RKO (cell line): ENCODE measurements at places on chromosomes 6 and 20.

GRCh38 chr6:53623497-53623896 lies 42.1 kb downstream of the KLHL31 start:
- no peak for DNase-seq

DNA sequence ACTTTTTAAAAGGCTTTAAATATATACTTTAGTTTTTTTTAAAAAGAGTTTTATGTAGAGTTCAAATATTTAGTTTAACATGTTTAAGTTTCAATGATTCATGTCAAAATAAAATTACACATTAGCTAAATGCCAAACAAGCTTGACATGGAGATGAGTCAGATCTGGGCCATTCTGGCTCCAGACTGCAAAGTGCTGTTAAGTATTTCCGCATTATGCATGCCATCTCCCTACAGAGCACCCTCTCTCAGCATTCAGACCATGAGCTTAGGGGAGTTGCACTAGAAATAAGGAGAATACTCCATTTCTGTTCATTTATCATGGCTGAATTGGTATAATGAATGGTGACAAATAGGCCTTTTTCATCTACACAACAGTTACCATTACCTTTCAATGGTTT lies 21.5 kb upstream of the HS3ST5 start:
- peak; percentile 2 for DNase-seq

- no peak for DNase-seq
Observed at GRCh38 chr6:125046107-125046925, 84.1 kb downstream of the RNF217 start.

GRCh38 chr6:15400572-15401004 lies 154.7 kb downstream of the JARID2 start:
- no peak for DNase-seq

DNA sequence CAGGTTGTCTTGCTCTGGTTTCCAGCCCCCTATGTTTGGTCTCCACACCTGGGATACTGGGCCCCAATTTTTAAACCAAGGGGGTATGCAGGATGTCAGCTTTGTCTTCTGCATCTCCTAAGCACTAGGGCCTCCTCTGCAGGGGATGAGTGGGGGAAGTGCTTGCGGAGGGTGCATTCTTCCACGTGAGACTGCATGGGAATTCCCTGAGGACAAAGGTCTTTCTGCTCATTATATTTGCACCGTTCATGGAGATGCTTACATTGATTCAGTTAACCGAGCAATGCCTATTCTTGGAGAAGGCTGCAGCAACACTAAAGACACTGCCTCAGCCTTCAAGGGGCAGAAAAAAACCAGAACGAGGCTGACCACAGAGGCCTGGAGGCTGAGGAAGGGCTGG lies 45.4 kb downstream of the RAB44 start:
- DNase-seq = no peak

DNA sequence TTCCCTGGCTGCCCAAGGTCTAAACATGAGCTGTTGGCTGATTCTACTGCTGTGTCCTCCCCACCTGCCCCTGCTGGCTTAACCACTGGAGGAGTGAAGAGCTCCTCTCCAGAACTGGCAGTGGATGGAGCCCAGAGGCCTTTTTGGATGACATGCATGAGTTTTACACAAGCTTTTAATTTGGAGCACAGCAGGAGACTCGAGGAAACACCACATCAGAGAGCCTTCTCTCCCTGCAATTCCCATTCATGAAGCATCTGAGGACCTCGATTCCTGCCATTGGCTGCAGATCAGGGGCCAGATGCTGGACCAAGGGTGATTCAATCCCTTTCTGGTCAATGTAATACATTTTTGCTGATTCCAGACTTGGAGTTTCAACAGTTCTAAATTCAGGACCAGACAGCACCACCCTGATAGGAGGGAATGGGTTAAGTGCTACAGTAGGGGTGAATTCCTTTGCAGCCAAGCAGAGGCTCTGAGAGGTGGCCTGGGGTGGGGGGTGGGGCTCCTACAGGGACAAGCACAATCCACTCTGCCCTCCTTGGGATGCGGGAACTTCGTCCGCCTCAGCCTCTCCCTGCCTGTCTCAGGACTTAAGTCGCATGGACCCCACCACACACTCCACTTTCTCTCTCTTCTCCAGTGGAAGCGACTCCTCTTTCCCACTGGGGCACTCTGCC lies 599 bp upstream of the PSORS1C1 start:
- DNase-seq = no peak

DNA sequence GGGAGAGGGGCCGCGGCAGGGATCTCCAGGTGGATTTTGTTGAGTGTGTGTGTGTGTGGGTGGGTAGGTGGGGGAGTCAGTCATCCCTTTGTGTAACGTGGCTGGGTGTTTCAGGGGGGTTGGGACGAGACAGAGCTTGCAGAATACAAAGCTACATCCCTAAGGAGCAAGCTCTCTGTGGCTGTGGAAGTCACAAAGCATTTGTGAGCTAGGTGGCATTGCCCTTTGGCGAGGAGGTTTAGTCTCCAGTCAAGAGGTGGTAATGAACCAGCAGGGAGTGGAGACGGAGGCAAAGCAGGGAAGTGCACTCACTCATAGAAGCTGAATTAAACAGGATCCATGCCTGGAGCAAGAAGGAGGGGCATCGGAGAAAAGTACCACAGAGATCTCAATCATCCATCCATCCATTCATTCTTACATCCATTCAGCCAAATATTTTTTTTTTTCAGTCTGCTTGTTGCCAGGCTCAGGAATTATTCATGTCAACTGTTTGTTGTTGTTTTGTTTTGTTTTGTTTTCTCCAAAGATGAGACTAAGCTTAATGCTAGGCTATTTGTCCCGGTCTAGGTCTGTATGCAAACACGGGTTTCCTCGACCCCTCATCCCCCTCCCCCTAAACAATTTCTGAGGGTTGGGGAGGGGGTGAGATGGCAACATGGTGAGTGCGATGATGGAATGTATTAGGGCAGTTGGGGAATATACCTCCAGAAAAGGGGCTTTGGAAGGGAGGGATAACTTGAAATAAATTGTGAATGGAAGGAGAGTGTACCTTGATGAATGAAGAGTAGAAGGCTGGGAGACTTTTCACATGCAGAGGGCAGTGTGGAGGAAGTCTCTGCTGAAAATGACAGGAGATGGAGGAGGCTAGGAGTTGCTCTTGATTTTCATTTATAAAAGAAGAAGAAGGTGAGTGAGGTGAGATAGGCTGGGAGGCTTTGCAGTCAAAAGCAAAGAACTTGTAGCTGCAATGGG lies 1.0 kb downstream of the HCRTR2 start:
- no peak for DNase-seq

GRCh38 chr6:108877046-108877751 lies 29.0 kb downstream of the ARMC2 start:
- DNase-seq = no peak

DNA sequence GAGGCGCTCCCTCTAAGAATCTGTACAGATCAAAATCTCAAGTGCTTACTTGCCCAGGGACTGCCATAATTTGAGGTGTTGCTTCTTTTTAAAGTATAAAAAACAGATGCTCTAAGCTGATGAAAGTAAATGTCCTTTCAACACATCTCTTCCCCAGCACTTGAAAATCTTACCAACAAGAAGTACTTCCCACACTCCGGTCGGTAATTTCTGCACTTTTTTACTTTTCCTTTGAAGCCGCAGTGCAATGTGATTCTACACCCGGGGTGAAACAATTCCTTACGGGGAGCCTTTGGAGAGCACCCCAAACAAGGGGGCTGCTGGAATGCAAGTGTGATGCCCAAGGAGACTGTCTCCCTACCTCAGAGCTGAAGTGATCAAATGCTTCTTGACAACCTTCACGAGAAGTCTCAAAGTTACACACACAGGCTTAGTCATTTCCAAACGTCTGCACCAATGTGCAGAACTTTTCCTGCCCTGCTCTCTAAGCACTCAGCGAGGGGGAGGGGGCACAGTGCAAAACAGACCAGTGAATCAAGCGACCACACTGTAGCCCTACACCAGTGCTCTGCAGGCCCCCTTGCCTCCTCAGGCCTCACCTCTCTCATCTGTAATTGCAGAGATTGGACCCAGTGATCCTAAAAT lies 56.7 kb downstream of the ATXN1 start:
- no peak for DNase-seq

GRCh38 chr6:32108727-32109113 lies 418 bp downstream of the TNXB start:
- DNase-seq = no peak

- DNase-seq = no peak
Observed at GRCh38 chr6:147514831-147515230, 6.3 kb downstream of the SAMD5 start.

DNA sequence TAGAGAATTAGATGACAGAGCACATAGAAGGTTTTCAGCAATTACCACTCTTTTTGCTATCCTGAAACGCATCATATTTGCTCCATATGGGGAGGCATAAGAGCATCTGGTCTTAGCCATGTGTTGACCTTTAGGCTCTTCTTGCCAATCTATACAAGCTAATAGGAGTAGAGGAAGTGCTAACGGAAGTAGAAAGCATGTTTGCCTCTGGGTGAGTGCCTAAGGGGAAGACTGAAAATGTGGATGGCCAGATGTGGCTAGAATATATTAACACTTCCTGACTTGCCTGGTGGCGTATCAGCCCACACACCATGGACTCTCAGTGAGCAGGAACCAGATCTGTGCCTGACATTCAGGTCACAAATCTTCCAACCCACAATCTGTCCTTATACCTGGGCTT lies 136.3 kb downstream of the LRRC1 start:
- no peak for DNase-seq

DNA sequence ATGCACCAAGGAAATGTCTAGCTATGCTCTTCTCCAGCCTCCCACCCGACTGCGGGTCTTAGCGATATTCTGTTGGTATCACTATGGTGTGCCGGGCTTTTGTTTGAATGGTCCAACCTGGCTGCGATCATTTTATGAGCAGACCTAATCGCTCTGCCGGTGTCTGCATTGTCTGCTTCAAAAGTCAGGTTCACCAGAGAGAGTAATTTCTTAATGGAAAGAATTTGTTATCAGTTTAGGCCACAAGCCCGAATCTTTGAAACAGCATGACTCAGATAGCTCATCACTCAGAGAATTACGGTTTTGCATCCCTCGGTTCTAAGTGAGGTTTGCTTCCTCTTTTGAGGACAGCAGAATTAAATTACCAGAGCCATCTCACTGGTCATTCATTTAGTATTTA lies 521.0 kb upstream of the ARID1B start:
- no peak for DNase-seq

DNA sequence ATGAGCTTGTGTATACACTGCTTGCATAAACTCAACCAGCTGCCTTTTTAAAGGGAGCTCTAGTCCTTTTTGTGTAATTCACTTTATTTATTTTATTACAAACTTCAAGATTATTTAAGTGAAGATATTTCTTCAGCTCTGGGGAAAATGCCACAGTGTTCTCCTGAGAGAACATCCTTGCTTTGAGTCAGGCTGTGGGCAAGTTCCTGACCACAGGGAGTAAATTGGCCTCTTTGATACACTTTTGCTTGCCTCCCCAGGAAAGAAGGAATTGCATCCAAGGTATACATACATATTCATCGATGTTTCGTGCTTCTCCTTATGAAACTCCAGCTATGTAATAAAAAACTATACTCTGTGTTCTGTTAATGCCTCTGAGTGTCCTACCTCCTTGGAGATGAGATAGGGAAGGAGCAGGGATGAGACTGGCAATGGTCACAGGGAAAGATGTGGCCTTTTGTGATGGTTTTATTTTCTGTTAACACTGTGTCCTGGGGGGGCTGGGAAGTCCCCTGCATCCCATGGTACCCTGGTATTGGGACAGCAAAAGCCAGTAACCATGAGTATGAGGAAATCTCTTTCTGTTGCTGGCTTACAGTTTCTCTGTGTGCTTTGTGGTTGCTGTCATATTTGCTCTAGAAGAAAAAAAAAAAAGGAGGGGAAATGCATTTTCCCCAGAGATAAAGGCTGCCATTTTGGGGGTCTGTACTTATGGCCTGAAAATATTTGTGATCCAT lies 15.3 kb downstream of the TNFAIP3 start:
- DNase-seq = no peak

DNA sequence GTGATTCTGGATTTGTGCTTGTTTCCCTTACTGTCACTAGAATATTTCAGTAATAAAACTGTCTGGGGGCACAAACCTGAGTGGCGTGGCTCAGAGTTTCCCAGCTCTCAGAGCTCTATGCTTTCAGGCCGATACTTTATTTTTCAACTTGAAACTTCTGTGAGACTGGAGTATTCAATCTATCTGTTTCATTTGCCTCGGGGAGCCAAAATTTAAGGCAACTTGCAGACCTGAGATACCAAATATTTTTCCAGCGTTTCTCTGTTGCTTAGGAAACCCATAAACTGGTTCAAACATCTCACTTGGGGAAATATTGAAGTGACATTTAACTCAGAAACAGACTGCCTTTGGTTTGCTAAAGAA lies 74.7 kb downstream of the SOBP start:
- DNase-seq = no peak

DNA sequence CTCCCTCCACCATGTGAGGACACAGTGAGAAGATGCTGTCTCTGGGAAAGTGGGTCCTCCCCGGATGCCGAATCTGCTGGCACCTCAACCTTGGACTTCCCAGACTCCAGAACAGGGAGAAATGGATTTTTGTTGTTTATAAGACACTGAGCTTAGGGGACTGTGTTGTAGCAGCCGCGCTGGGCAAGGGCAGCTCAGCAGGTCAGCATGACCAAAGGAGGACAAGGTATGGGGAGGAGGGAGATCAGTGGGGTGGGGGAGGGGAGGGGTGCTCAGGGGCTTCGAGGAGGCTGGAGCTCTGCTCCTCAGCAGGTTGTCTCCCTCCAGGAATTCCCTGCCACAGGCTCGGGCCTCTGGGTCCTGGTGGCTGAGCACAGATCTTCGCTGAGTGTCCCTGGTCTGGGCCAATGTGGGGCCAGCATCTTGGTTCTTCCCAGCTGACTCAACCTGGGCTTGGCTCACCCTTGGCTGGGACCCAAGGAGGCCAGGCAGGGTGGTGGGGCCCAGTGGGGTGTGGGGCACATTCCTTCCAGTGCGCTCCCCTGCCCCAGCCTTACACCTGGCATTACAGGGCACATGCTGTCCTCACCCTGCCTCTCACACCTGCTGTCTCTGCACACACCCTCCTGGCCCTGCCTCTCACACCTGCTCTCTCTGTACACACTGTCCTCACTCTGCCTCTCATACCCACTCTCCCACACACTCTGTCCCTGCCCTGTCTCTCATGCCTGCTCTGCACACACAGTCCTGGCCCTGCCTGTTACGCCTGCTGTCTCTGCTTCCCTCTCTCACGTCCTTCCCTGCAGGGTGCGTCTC lies 107.3 kb downstream of the SYCP2 start:
- DNase-seq = no peak

DNA sequence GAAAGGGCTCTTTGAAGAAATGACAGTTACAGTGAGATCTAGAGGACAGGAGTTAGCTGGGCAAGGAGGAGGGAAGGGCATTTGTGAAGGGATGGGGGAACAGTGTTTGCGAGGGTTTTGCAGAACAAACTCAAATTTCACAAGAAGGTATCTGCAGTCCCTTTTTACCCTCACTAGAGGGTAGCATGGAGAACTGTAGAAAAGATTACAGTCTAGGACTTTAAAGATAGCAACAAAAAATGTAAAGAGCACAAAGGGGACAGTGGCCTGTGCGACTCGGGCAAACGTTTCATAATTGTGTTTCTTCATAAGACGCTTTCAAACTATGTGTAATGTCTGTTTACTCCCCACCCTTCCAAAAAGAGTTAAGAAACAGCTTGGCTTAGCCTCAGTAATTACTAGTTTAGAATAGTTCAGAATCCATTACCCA lies 21.2 kb upstream of the ASXL1 start:
- peak; percentile 80 for DNase-seq

- peak; percentile 57 for DNase-seq
Observed at GRCh38 chr6:129774697-129775447, 64.9 kb upstream of the ARHGAP18 start.

- no peak for DNase-seq
Observed at GRCh38 chr6:27867051-27867944, 44.9 kb downstream of the OR2B2 start.
